ENCODE measurements at places on chromosomes 1 and 21.
A peak's percentile ranks its signal among the peaks of the same experiment; 100 is the strongest.

DNA sequence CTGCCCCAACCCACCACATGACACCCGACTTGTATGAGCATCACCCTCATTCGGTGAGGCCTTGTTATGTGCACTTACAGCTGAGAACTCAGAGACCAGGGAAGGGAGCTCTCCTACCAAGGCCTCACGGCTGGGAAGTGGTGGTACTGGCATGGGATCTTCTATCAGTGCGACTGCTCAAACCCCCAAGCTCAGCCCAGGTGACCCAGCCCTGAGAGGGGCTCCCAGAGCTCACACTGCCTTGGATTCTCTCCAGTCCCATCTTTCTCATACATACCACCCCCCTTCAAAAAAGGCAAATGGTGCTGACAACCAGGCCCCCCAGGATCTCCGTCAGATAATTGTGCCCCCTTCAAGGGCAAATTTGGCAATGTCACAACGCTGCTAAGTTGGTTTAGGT, 777 bp upstream of the PLA2G2F start:
- DNase-seq = no peak

- DNase-seq = no peak
Observed at GRCh38 chr1:248585266-248585665, 10.7 kb upstream of the OR2T34 start.

DNA sequence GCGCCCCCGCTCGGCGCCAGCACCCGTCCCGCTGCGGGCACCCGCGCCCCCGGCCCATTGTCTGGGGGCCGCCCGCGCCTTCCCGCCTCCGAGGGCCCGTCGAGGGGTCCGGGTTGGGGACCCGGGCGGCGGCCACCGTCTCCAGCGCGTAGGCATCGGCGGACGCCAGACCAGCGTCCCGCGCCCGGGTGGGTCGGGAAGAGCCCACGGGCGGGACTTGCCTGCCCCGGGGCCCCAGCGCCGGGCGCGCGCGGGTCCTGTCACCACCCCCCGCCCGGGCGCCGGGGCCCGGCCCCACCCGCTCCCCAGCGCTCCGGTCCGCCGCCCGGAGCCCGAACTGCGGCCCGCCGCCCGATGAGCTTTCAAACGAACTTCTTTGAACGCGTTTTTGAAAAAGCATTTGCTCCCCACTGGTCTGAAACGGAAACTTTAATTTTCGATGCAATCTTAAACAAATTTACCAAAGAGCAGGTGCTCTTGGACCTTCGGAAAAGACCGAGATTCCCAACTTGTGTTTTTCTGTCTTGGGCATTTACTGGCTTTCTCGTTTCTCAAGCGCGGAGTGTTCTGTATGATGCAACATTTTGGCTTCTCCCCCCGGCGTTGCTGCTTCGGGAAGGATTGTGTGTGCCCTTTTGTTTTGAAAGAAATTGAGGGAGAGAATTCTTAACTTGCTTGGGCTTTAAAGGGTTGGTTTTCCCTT, 615 bp downstream of the CLIC4 start:
- peak; percentile 75 for DNase-seq

DNA sequence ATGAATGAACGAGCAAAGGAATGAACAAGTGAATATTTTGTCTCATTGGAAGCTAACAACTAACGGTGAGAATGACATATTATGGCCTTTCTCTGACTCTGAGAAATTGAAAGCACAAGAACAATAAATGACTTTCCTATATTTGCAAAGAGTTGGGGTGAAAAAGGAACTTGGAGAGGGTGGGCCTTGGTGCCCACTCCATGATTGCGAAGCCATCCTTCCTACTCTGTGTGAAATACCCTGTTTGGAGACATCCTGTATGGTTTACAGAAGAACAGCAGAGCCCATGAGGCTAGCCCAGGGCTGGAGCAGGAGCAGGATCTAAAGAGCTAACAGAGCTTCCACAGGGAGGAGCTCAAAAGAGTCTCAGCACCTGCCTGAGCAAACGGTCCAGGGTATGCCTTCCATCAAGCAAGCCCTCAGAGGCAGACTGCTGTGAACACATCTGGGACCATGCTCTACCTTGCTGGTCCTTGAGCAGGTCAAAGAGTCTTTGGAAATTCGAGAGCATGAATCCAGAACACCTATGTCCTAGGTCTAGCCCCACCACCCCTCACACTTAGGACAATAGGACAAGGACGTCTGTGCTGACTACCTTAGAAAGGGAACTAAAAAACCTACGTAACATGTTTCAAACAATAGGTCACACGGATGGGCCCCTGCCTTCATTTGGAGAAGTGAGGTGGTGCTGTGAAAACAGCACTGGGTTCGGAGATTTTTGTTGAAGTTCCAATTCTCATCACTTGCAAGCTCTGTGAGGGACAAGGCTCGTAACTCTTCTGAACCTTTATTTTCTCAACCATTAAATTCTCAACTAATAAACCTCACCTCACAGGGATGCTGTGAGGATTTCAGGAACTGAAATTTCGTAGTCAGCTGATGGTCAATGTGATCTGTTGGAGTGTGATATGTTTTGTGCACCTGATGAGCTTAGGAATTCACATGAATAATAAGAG, 377.4 kb downstream of the RRAGC start:
- no peak for DNase-seq

DNA sequence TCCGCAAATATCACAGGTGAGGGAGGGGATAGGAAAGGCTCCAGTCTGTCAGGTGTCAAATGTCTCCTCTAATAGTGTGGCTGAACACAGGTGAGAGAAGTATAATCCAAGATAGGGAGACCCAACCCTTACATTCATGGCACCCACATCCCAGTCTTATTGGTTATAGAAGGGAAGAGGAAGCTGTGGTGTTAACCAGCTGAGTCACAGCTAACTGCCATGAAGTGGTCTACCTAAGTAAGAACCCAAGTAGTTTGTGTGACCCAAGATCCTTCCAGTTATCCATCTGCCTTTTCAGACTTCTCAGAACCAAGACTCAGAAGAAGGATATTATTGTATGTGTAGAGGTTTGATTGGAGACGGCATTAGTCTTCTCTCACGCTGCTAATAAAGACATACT, 37.1 kb downstream of the DDAH1 start:
- no peak for DNase-seq

DNA sequence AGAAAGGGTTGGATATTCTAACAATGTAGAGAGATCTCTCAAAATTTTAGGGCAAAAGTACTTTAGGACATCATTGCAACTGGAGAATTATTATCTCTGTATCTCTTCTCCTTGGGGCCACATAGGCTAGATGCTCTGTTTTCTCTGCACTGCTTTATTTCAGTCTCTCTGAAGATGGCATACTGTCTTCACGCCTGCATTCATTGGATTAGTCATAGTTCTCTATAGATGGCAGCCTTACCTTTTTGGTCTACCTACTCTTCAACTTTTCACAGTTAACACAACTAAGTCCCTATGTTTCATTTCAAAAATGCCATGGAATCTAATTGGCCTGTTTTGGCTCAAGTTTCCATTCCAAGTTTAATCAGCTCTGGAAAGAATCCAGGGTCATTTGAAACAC, 1623.3 kb upstream of the B3GALT2 start:
- no peak for DNase-seq

Data from SK-N-SH (cell line).